ENCODE measurements at places on chromosomes 7 and 10.

GRCh38 chr7:157615101-157615817 lies 278.5 kb downstream of the DNAJB6 start:
- no peak for DNase-seq

GRCh38 chr10:114245121-114245791 lies 6.2 kb downstream of the VWA2 start:
- no peak for DNase-seq

DNA sequence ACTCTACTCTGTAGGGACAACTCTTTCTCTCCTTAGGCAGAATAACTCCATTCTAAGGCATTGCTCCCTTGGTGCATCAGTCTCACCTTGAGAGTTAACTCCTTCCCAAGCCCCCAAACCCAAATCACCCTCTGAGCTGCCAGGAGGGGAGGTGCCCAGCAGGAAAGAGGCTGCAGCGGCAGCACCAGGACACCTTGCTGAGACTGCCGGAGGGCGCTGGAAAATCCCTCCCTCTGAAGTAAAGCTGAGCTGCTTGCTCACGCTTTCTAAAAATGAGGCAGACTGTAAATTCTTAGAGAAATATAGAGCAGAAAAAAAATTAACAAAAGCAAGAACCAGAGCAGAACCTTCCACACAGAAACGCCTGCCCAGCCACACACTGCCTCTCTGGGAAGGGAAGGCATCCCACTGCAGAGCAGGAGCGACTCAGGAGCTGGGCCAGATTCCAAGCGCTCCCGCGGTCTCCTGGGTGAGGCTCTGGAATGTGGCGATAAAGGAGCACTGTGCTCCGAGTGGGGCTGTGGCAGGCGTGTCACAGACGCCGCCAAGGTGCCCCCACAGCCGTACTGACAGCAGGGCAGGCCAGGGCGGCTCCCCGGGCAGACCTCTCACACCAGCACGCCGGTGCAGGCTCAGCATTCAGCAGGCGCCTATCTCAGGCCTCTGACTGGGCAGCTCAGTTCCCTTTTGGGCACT lies 202.1 kb downstream of the TNS3 start:
- DNase-seq, result no peak

GRCh38 chr10:34249634-34250033 lies 565.5 kb downstream of the PARD3 start:
- DNase-seq, result no peak

- no peak for DNase-seq
Observed at GRCh38 chr10:122468307-122468925, 7.1 kb downstream of the HTRA1 start.

- DNase-seq, result no peak
Observed at GRCh38 chr10:49663596-49663995, 15.9 kb upstream of the C10orf53 start.

DNA sequence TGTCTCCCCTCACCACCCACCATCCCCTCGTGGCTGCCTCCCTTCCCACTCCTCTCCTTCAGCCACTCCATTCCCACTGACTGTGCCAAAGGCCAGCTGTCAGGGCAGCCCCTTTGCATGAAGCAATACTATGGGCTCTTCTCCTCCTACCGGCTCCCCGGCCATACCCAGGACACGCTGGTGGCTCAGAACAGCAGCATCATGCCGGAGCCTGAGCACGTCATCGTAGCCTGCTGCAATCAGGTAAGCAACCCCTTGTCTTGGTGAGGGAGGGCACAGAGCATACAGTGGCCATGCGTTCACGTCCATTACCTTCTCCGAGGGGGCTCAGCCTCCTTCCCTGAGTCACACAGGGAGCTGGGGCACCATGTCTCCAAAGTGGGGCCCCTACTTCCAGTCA lies 11.6 kb downstream of the CHAT start:
- no peak for DNase-seq

GRCh38 chr10:58824396-58824795 lies 311.7 kb downstream of the BICC1 start:
- DNase-seq, result no peak

DNA sequence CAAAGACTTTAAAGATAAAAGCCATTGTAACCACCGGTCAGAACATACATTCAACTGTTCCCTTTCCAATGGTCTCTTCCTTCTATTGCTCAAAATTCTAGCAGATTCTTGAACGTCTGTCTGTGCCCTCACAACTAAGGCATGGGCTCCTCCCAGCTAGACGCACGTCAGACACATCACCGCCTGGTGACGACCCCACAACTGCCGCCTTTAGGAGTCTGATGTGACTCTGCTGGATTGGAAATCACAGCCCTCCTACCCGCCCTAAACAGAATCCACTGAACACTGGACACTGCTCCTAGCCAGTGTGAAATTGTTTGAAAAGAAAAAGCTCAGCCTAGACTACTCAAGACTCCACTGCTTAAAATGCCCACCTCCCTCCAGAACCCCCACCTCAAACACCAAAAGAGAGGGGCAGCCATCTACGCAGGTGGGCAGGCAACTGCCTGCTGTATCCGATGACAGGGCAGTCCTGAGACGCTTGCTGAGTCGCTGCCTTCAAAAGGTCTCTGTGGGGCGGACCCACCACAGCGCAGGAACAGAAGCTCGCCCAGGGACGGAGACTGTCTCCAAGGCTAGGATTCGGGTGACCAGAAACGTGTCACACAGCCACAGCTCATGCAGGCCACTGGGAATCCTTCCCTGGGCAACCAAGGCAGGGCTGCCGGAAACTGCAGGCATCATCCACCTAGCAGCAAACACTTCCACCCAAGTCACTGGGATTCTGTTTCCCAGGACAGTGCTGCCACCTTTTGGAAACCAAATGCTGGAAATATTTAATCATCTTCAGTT lies 34.7 kb downstream of the GSDME start:
- no peak for DNase-seq

- DNase-seq, result no peak
Observed at GRCh38 chr7:155944901-155945300, 132.6 kb upstream of the SHH start.

- no peak for DNase-seq
Observed at GRCh38 chr7:151796091-151796870, 80.6 kb downstream of the PRKAG2 start.

DNA sequence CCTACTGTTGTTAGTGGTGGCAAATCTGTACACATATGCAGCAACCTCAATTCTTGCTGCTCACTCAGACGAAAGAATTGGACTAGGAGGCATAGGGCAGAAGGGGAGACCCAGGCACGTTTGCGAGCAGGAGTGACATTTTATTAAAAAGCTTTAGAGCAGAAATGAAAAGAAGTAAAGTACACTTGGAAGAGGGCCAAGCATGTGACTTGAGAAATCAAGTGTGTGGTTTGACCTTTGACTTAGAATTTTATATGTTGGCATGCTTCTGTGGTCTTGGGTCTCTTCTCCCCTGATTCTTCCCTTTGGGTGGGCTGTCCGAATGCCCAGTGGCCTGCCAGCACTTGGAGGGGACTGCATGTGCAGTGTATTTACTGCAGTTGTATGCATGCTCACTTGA lies 205.5 kb upstream of the SEMA3D start:
- DNase-seq, result no peak

- DNase-seq, result no peak
Observed at GRCh38 chr10:89171263-89171872, 35.7 kb downstream of the CH25H start.

DNA sequence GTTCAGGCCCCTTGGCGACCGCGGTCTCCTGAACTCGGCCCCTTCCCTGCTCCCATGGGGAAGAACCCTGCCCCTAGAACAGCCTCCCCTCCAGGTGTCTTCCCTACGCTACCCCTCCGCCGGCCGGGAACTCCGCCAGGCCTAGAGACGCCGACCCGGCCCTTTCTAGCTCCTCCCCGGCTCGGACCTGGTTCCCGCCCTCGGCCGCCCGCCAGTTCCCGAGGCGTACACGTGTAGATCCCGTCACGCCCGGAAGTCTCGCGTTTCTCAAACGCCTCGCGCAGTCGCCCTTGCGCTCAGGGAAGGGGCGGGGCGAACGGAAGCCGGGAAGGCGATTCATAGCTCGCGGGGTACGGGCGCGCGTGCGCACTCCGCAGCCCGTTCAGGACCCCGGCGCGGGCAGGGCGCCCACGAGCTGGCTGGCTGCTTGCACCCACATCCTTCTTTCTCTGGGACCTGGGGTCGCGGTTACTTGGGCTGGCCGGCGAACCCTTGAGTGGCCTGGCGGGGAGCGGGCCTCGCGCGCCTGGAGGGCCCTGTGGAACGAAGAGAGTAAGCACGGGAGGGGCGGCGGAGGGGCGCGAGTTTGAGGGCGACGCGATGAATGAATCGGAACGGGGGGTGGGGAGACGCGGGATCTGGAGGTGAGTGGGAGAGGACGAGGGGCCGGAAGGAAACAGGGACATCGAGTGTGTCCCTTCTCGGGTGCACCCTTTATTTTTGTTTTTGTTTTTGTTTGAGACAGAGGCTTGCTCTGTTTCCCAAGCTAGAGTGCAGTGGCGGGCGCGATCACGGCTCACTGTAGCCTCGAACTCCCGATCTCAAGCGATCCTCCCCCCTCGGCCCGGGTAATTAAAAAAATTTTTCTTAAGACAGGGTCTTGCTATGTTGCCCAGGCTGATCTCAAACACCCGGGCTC lies at the start of gene POP7:
POP7 (plus strand) TSS at position 369 of the 919 bp plus-strand sequence. CDS start 710 bp downstream, outside the sequence.
- peak; percentile 75 for DNase-seq

GRCh38 chr10:17454161-17455014 lies at the start of gene ST8SIA6:
Gene ST8SIA6 (minus strand): TSS chr10:17454595. CDS start chr10:17454255, 340 bp downstream.
- DNase-seq, result no peak

- DNase-seq, result no peak
Observed at GRCh38 chr10:6578251-6578771, 1.8 kb downstream of the PRKCQ start.

DNA sequence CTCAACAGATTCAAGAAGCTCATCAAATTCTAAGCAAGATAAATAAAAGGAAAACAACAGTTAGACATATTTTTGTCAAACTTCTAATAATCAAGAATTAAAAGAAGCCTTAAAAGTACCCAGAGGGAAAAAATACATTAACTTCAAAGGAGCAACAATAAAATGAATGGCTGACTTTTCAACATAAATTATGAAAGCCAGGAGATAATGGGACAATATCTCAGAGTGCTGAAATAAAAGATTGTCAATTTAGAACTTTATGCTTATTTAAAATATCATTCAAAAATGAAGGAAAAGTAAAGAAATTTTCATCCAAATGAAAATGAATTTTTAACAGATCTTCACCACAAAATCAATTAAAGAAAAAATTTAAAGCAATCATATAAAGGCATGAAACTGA lies 108.5 kb upstream of the IL6 start:
- no peak for DNase-seq

DNA sequence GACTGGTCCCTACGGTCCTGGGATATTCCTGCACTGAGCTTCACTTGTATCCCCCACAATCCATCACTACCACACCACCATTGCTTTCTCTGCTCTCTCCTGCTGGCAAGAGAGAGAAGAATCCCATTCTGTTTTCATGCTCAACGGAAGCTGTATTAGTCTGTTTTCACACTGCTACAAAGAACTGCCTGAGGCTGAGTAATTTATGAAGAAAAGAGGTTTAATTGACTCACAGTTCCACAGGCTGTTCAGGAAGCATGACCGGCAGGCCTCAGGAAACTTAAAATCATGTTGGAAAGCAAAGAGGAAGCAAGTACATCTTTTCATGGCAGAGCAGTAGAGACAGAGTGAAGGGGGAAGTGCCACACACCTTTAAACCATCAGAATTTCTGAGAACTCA lies 260.4 kb upstream of the LYZL1 start:
- DNase-seq, result no peak

GRCh38 chr10:123536176-123536845 lies 129.8 kb upstream of the GPR26 start:
- DNase-seq, result no peak

GRCh38 chr10:109956454-109957091 lies 33.3 kb upstream of the XPNPEP1 start:
- DNase-seq, result no peak

- no peak for DNase-seq
Observed at GRCh38 chr10:54010337-54010933, 790.6 kb downstream of the PCDH15 start.

GRCh38 chr10:120085096-120085796 lies 192.7 kb downstream of the SEC23IP start:
- no peak for DNase-seq

DNA sequence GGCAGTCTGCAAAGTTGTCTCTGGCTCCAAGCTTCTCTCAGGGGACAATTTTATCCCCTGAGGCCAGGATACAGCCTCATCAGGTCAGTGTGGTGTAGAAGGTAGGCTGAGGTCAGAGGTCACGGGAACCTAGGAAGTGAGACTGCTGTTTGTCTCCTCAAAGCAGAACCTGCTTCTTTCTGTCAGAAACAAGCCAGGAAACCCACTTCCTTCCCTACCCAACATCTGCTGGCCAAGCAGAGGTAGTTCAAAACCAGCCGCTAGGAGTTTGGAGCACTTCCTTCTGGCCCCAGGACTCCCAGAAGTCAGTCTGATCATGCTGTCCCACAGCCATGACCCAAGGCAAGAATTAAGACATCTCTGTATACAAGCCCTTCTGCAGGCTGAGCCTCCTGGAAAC lies 12.2 kb downstream of the CLRN3 start:
- DNase-seq, result no peak

DNA sequence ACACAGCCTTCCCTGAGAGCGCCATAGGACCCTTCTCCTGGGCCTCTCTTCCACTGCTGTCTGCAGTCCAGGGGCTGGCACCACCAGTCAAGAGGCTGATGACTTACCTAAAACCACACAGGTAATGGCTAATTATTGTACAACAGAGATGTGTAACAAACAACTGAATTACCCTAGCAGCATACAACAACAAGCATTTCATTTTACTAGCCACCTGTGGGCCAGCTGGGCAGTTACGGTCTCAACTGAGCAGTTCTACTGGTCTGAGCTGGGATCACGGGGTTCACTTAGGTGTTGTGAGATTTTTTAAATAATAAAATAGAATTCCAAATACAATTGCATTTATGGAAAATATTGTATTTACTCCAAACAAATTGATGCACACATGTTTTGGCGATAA lies 431.9 kb downstream of the TNS3 start:
- no peak for DNase-seq

- no peak for DNase-seq
Observed at GRCh38 chr10:3872712-3873329, 87.8 kb upstream of the KLF6 start.

DNA sequence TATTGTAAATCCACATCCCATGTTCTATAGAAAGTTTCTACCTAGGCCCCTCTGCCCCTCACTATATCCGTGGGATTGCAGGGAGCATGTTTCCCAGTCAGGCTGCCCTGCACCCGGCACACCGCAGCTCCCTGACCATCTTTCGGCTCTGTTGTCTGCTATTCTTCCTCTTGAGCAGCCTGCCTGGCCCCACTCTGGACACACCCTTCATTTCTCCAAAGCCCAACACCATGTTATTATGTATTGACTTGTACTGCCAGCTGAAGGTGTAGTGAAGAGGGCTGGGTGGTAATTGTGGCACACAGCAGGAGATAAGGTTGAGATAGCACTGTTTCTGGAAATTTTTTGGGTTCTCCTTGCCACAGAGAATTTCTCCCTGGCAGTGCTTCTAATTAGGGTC lies 9.8 kb downstream of the LRMDA start:
- no peak for DNase-seq

GRCh38 chr10:61701055-61701705 lies 38.5 kb downstream of the CABCOCO1 start:
- no peak for DNase-seq

- DNase-seq, result no peak
Observed at GRCh38 chr10:119207713-119208552, 562 bp downstream of the GRK5 start.

- DNase-seq, result no peak
Observed at GRCh38 chr10:3287572-3288445, 115.2 kb upstream of the PITRM1 start.

- no peak for DNase-seq
Observed at GRCh38 chr7:20351901-20352300, 21.2 kb downstream of the ITGB8 start.

All from glomerular endothelial cell (primary cell).